ENCODE measurements at places on chromosomes 2 and 18.
A peak's percentile ranks its signal among the peaks of the same experiment; 100 is the strongest.

GRCh38 chr2:165953655-165954606 is at the start of gene TTC21B:
Gene TTC21B, minus strand, starts transcription at chr2:165953776. Its CDS starts 71 bp downstream, at chr2:165953705.
- peak; percentile 93 for DNase-seq

DNA sequence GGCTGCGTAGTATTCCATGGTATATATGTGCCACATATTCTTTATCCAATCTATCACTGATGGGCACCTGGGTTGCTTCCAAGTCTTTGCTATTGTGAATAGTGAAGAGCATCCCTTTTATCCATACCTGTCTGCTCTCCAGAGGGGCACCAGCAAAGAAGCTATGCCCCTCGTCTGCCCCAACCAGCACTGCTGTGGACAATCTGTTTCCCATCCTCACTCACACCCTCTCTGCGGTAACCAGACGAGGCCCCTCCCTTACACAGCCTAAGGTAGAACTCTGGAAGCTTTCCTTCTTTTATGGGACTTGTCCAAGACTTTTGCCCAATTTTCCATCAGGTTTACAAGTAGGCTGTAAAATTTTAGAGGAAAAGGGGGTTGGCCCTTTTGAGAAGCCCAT is 24.9 kb downstream of the TTR start:
- no peak for DNase-seq

GRCh38 chr2:230599853-230600252 is 112.8 kb upstream of the CAB39 start:
- no peak for DNase-seq

DNA sequence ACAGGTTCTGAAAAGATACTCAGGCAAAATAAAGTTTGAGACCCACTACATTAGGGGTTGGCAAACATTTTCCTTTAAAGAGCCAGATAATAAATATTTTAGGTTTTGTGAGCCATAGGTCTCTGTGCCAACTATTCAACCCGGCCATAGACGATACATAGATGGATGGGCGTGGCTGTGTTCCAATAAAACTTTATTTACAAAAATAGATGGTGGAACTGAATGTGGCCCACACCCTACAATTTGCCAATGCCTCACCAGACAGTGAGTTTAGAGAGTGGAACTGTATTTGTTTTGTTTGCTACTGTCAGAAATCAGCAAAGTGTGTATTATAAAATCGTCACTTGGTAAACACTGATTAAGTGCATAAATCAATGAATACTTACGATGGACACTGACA is 78.0 kb downstream of the ACKR3 start:
- no peak for DNase-seq

DNA sequence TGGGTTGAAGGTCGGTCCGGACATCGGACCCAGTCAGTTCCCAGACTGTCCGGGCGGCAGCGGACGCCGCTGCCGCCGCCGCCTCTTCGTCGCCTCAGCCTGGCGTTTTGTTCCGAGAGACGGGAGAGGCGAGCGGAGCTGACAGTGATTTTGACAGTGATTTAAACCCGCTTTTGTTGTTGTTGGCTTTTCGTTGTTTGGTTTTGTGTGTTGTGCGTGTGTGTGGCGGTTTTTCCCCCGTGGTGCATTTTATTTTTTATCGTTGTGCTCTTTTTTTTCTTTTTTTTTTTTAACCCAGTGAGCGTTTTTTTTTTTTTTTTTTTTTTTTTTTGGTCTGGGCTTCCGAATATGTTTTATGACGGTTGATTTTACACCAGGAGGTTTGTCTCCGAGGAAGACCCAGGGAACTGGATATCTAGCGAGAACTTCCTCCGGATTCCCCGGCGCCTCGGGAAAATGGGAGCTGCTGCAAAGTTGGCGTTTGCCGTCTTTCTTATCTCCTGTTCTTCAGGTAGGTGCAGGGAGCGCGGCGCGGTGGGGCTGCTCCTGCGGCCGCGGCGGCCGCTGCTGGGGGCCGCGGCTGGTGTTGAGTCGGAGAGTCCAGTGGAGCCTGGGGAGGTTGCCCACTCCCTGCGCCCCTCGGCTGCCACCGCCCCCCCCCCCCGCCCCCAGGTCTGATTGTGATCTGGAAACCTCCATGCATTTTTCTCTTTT is at the start of gene ACVR2A:
Gene ACVR2A, plus strand, starts transcription at position 333 of the 714 bp plus-strand sequence. Its CDS starts 124 bp downstream, at position 457.
- DNase-seq, result peak; percentile 17

GRCh38 chr2:201320701-201321100 is 36.4 kb downstream of the FLACC1 start:
- no peak for DNase-seq

DNA sequence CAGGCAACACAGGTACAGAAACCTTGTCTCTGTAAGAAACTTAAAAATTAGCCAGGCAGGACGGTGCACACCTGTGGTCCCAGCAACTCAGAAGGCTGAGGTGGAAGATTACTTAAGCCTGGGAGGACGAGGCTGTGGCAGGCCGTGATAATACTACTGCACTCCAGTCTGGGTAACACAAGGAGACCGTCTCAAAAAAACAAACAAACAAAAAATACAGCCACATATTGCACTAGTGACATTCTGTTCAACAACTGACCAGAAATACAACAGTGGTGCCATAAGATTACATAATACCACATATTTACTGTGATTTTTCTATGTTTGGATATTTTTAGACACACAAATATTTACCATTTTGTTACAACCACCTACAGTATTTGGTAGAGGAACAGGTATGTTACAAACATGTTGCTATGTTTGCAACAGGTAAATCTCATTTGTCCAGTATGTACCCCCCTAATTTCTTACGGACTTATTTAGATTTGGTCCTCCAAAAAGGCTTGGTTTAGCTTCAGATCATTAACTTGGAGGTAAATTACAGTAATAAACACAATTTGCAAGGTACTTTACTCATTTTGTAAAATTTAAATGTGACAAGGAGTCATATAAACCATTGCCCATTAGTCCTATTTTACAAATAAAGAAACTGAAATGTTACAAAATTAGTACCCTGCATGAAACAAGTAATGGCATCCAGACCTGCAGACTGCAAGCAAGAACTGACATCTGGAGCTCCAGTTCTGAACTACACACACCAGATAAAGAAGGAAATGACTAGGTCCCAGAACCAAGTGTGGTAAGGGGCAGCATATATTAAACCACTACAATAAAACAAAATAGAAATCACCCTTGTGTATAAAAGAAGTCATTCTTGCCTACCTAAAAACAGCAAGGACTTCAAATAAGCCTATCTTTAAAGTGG is 36.8 kb downstream of the TRIP12 start:
- no peak for DNase-seq

DNA sequence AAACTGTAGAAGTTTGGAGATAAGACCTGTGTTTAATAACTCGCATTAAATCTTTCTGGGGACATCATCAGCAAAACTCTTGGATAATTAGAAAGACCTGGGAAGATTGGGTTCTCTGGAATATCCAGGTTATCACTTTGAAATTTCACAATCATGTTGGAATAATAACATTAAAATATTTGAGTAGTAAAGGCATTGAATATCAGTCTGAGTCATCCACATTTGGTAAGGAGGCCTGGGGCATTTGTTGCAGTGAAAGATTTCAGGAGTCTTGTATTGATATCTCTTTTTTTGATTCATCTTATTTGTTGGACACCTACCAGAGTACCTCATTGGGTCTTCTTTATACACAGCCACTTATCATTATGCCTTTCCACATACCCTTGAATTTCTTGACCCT is 95.9 kb downstream of the EPB41L5 start:
- no peak for DNase-seq

DNA sequence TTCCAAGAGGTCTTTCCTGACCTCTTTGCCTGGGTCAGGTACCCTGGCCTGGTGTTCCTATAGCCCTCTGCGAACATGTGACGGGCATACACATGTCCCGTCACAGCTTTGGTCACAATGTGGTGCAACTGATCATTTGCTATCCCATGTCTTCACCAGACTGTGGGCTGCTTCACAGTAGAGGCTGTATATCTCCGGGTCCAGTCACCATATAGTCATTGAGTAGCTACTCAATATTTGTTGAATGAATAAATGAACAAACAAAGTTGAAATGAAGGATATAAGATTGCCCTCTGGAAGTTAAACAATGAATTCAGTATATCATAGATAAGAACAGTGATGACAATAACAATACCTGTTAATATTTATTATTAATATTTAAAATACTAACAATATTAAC is 16.8 kb downstream of the AOX1 start:
- DNase-seq, result no peak

- DNase-seq, result no peak
These were observed 10.2 kb upstream of the PCARE start for GRCh38 chr2:29084554-29084953.

DNA sequence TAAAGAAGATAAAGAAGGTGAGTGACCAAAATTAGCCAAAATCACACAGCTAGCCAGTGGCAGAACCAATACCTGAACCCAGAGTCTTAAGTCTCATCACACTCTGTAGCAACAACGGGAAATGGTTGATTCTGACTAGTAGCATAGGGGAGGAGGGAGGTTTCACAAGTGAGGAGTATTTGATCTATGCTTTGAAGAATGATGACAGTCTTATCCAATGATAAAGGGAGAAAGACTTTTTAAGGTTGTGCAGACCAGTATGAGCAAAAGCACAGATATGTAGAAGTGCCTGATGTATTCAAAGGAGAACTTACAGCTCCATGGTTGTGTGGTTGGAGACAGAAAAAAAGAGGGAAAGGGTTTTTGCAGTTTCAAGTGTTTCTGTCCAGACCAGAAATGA is 50.7 kb upstream of the LINC00305 start:
- no peak for DNase-seq

DNA sequence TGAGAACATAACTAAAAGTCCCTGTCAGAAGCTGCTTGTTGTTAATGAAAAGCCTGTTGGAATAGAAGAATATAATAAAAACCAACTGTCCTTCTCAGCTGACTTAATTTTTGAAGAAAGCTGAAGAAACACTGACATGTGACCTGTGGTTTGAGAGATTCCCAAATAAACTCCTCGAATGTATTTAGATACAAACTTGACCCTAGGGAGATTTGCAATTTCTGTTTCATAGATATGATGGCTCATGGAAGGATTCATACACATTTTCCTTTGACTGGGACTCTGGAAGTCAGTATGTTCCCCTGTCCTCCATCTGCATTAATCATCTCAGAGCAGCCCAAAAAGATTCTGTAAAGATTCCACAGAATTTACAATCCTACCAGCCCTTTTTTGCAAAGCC is 195.1 kb downstream of the TMEM247 start:
- DNase-seq, result no peak

DNA sequence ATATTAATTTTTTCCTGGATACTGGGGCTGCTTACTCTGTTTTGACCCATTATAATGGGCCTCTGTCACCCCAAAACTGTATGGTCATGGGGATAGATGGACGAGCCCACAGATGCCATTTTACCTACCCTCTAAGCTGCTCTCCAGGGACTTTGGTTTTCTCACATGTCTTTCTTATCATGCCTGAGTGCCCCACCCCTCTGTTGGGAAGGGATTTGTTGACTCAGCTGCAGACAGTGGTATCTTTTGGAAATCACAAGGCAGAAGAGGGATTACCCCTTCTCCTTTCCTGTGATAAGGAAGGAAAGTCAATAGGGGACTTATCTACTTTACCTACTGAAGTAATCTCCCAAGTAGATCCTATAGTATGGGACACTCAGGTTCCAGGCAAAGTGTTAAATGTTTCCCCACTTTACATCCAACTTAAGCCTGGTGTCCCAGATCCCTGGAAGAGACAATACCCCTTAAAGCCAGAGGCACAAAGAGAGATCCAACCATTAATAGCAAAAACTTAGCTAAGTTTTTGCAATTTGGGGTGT is 182.7 kb downstream of the RNF152 start:
- no peak for DNase-seq

- DNase-seq, result no peak
These were observed 87.3 kb downstream of the CBLN2 start for GRCh38 chr18:72456802-72457201.

- no peak for DNase-seq
These were observed 98.7 kb downstream of the CTNNA2 start for GRCh38 chr2:79611448-79612016.

GRCh38 chr2:237782181-237782580 is 16.4 kb upstream of the RBM44 start:
- DNase-seq, result no peak

- DNase-seq, result peak; percentile 53
These were observed 230.9 kb upstream of the SMAD2 start for GRCh38 chr18:48161191-48161910.

DNA sequence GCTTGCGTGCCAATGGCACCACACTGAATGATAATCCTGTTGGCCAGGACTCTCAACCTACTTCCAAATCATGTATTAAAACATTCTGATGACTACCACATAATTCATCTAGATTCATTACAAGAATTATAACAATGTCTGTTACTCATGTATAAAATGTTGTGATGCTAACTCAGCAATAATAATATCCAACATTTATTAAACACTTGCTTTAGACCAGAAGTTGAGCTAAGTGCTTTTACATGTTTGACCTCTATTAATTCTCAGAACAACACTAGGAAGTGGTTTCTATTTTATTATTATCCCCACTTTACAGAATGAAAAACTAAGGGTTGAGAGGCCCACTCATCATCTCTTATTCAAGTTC is 178.4 kb downstream of the LNPK start:
- DNase-seq, result no peak

- no peak for DNase-seq
These were observed 94.0 kb upstream of the ITGA4 start for GRCh38 chr2:181363164-181363563.

- DNase-seq, result no peak
These were observed 3.4 kb upstream of the ASNSD1 start for GRCh38 chr2:189657867-189658266.

DNA sequence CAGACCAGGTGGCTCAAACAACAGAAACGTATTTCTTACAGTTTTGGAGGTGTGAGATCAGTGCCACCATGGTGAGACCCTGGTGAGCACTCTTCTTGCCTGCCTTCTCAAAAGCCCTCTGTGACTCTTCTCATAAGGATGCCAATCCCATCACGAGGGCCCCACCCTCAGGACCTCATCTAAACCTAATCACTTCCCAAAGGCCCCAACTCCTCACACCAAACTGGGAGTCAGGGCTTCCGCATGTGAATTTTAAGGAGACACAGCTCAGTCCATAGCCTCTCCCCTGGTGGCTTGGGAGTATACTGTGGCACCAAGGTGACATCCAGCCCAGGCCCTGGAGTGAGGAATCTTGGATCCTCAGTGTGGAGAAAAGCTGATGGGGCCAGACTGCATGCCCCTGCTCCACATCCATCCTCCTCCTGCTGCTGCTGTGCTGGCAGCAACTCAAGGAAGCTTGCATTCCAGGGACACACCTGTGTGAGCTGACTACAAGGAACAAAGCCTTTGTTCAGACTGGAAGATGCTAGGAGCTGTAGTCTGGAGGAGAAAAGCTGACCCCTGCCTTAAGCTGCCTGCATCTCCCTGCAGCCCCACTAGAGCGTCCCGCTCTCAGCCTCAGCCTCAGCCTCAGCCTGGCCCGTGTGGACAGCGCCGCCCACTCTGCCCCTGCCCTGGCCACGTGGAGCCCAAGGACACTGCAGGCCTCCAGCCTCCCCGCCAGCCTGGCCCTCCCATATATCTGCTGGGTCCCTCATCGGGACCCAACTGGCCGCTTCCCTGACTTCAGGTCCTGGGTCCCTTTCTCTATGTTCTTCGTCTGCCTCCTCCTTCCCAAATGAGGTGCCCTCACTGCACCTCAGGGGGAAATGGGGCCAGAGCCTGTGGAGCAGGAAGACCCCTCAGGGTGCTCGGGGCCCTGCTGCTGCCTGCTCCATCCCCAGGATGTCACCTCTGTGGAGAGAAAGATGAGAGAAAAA is 87.8 kb upstream of the RAB6C start:
- no peak for DNase-seq

GRCh38 chr2:214005337-214005736 is 405.5 kb upstream of the VWC2L start:
- no peak for DNase-seq

GRCh38 chr2:70357684-70358071 is 55.8 kb upstream of the FAM136A start:
- no peak for DNase-seq

Data from activated T-cell treated with anti-CD3 and anti-CD28 coated beads for 4 hours (primary cell).